ENCODE measurements at places on chromosomes 3 and 15. TPM values are rescaled to one million over a fixed set of nuclear protein-coding genes. Genes with fewer than 3 reads are reported as not detected.

TRIM42 gene
- total RNA-seq: not detected

IQCF5 gene
- total RNA-seq: not detected

SOX2 gene
- total RNA-seq: 0.39 TPM

- peak; percentile 26 for DNase-seq
These were observed 45.6 kb upstream of the IREB2 start for GRCh38 chr15:78392430-78392829.

DNA sequence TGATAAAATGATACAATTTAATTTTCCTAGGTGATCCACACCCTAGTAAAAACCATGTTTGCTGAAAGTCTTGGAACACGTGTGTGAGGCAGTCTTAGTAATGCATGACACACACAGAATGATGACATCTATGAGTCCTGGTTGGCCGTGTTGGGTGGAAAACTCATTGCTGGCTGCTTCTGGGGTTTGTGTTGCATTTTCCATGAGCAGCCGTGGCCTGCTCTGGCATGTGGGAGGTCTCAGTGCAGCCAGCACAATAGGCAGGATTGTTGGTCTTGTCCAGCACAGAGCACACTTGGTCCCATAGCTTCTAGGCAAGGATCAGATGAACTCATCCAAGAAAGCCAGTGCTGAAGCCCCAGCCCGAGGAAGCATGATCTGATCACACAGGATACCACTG is 172.8 kb upstream of the UBE3A start:
- no peak for DNase-seq

GRCh38 chr3:112813723-112814171 is 32.9 kb downstream of the CD200R1L start:
- no peak for DNase-seq

DNA sequence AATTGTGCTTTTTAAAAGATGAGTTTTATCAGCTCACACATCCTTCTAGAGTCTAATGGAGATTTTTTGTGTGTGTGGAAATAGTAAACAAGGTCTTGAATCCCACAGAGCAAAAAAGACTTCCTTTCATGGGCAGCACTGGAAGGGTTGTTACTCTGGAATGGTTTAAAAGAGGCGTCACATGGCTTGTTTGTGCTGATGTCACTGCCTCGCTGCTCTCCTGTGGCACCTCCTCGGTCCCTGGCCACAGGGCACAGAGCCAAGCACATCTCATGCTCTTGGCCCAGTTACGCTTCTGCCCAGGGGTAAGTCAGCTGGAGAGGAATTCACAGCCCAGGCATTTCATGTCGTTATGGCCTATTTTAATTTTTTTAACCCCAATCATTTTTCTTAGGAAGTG is 53.2 kb downstream of the PGPEP1L start:
- no peak for DNase-seq

- no peak for DNase-seq
These were observed 21.1 kb upstream of the MAP3K13 start for GRCh38 chr3:185341616-185342458.

GRCh38 chr3:37715976-37716375 is 145.7 kb upstream of the CTDSPL start:
- no peak for DNase-seq
